T-helper 2 cell treated with Interferon-gamma antibody and Interleukin-4, amounts not matched to agents 5 μg/mL and 100 μg/mL, for 36 hours (primary cell): ENCODE measurements at places on chromosomes 1 and 21.

GRCh38 chr1:224488806-224489499 is 54.4 kb upstream of the WDR26 start:
- DNase-seq = no peak

DNA sequence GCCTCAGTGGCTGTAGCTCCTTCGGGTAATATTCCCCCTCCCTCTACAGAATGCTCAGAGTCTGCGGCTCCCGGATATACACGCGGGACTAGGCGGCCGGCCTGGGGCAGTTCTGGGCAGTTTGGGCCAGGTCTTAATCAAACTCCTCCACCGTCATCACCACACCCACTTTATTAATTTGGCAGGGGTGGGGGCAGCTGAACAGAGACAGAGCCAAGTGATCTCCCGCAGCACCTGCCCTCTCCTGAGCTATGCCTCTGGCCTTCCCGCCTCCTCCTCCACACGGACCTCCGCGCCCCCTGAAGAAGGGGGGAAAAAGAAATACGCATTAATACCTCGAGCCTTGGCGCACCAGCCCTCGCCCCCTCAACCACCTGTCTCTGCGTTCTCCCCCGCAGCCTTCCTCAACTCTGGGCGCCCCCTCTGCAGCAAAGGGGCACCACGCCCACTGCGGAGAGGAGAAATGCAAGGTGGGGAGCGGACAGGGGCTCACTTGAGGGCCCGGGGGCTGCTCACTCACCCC is 42.6 kb downstream of the CD34 start:
- no peak for DNase-seq

- DNase-seq = no peak
These were observed 33.4 kb upstream of the COX20 start for GRCh38 chr1:244802041-244802440.

GRCh38 chr1:200275816-200276453 is 133.9 kb downstream of the ZNF281 start:
- no peak for DNase-seq

GRCh38 chr1:110411173-110411735 is 3.8 kb upstream of the LAMTOR5 start:
- no peak for DNase-seq

GRCh38 chr1:193105821-193106177 is 585 bp upstream of the GLRX2 start:
- no peak for DNase-seq

DNA sequence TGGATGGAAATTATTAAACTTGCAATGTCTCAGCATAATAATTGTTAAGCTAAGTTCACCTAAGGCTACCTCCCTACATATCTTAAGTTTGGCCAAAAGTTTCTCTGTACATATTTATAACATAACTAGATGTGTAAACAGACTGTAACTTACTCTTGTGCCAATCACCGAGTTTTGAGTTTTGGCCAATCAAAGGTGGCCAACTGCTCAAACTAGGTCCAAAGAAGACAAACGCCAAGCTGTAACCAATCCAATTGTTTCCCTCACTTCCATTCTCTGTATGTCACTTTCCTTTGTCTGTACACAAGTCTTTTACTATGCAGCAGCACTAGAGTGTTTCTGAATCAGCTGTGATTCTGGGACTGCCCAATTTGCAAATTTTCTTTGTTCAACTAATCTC is 197.8 kb downstream of the LYPLAL1 start:
- DNase-seq = no peak

GRCh38 chr1:24336075-24336474 is 16.9 kb downstream of the GRHL3 start:
- DNase-seq = no peak

- DNase-seq = no peak
These were observed at the start of gene S100A3 for GRCh38 chr1:153548722-153549688. Gene S100A3, minus strand, starts transcription at chr1:153549258. Its CDS starts 773 bp downstream, at chr1:153548485.

GRCh38 chr1:226904772-226905171 is 34.4 kb downstream of the PSEN2 start:
- no peak for DNase-seq

DNA sequence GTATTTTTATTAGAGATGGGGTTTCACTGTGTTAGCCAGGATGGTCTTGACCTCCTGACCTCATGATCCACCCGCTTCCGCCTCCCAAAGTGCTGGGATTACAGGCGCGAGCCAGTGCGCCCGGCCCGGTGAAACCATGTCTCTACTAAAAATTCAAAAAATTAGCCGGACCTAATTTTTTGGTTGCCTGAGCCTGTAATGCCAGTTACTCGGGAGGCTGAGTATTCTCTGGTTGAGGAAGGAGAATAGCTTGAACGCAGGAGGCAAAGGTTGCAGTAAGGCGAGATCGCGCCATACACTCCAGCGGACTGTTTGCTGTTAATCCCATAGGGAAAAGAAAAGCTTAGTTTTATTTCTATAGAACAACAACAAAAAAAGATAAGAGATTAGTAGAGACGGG is 29.9 kb upstream of the HJV start:
- DNase-seq = peak; percentile 30

- DNase-seq = no peak
These were observed 8.1 kb downstream of the SPRR2A start for GRCh38 chr1:153049211-153049610.
